CD4-positive, alpha-beta T cell treated with Interleukin-17A for 4 hours (primary cell): ENCODE measurements at places on chromosomes 2 and 18.

DNA sequence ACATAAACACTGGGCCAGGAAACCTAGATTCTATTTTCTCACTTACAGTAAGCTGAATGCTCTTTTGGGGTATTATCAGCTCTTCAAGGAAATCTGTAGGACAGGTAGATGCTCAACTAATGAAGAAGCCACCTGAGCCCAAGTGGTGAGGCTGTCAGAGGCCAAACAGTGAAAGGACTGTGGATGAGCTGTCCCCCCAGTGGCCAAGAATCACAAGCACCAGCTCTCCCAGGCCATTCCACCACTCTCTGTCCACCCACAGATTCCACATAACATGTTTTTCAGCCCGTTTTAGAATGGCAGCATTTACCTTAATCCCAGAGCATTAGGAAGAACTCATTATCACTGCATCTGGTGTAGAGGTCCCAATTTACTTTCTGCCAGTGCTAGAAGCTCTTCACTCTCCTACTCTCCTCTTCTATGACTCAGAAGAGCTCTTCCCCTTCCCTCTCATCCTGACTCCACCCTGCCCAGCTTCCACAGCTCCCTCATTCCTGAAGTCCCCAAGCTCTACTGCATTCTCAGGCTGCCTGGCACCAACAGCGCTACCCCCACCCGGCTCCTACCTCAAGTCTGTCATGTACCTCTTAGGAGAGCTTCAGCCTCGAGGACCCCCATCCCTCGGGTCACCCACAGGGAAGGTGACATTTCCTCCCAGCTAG lies 43.8 kb upstream of the GORASP2 start:
- DNase-seq: no peak

- no peak for DNase-seq
Observed at GRCh38 chr2:36967236-36967876, 1.0 kb upstream of the STRN start.

DNA sequence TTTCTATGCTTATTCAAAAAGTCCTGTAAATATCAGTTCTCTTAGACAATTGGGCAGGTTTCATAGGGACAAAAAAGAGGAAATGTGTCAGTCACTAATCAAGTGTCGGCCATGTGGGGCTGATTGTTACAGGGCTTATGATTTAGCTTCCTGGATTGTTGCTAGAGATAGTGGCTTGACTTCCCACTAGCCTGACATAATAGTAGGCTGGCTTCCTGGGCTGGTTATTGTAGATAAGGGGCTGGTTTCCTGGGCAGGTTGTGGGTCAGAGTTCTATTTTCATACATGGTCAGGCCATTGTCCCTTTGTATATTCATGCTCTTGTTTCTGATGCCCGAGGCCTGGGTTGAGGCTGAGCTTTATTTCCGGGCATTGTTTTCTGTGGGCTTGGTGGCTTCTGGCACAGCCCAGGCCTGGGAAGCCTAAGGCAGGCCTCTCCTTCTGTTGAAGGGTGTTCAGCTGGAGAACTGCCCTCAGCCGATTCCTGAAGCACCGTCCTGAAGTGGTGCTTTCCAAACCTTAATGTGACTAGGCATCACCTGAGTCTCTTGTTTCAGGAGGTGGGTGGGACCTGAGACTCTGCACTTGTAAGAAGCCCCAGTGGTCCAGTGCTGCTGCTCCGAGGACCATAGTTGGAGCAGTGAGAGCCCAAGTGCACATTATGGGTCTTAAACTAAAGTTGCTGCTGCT lies 37.0 kb downstream of the CD8B2 start:
- no peak for DNase-seq

DNA sequence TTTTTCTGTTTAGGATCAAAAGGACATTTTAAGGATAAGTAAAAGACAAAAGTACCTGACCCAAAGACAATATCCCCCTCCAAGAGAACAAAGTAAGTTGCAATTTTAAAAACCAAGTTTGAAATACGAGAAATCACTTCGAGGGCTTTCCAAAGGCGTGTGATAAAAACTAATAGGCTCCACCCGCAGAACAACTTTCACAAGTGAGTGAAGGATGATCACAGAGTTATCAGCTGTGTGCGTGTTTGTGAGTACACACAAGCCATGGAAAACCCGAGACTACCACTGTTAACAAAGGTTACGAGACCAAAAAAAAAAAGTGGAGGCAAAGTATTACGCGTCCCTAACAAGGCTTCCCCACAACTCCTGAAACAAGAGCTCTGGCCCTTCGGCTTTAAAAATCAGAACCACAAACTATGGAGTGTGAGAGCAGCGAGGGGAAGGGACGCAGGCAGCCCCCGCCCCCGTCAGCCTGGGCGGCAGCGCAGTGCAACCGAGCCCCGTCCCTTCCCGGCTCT lies 719 bp downstream of the SMAD2 start:
- DNase-seq: no peak

GRCh38 chr18:6773777-6774176 lies 44.3 kb downstream of the ARHGAP28 start:
- DNase-seq: no peak

DNA sequence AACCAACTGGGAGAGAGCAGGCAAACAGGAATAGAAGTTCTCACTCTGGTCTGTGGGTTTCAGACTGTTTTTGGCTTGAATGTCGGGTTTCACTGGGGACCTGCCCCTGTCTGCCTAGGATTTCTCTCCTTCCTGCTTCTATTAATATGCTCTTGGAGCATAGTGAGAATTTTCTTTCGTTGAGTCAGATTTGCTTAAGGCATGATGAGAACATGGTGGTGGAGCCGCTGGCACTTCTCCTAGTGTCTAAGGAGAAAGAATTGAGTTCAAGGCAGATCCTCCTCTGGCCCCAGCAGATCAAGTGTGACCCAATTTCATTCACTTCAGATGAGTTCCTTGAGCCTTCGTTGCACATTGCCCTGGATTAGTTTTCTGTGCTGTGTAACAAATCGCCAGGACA lies 103.9 kb upstream of the HS6ST1 start:
- DNase-seq: no peak

DNA sequence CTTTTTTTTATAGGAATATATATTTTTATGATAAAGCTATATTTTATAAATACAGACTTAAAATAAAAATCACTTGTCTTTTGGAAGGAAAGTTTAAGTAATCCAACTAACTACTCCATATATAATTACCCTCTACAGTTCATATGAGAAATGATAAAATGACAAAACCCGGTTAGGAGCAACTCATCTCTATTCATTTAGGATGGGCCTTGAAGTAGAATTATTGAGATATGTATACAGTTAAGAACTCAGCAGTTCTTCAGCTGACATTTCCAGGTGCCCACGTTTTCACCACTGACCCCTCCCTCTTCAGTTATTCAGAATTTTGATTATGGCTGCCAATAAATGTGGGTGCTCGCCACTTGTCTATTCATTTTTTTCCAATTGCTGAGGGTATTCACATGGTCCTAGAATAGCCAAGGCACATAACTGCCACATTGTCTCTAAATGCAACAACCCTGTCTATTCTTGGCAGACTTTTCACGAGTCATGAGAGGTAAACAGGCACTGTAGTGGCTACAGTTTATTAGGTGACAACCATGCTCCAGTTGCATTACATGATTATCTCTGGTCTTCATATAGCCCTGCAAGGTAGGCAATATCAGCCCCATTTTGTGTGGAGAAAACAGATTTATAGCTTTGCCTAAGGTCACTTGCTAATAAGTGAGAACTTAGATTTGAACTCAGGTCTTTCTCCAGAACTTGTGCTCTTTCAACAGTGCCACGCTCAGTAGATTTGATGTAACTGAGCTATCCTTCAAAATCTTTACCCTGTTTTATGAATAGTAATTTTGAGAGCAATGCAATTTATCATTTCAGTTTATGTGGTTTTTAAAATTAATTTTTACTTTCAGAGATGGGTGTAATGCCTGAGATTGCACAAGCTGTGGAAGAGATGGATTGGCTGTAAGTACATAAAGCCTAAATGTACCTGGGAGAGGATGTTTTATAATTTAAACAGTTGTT lies 2.9 kb downstream of the DDX1 start:
- DNase-seq: no peak

- peak; percentile 30 for DNase-seq
Observed at GRCh38 chr2:44120428-44120827, 48.2 kb upstream of the PPM1B start.

DNA sequence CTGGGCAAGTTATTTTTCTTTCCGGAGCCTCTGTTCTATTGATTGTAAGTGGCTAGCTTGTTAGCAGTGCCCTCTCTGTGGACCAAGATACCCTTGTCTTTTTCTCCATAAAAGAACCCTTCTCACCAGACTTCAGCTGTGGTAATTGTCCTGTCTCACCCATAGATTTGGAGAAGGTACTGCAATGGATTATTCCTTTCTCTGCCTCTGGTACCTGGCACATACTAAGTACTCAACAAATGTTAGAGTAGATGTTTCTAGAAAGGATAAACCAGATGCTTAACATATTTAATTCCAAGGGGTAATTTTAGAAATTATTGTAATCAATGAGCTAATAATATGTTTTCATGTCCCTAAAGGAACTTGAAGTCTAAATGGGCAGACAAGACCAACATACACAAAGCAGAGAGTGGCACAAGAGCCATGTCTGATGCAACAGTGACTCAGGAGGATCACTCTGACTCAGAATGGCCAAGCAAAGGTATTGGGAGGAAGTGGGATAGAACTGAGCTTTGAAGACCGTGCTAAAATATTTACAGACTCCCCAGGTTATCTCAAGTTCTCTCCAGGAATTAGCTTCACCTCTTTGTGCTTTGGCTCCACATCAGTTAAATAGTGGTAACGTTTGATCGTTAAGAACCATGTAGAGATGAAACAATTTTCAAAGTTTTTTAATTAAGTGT lies 129.7 kb upstream of the OSR1 start:
- no peak for DNase-seq

DNA sequence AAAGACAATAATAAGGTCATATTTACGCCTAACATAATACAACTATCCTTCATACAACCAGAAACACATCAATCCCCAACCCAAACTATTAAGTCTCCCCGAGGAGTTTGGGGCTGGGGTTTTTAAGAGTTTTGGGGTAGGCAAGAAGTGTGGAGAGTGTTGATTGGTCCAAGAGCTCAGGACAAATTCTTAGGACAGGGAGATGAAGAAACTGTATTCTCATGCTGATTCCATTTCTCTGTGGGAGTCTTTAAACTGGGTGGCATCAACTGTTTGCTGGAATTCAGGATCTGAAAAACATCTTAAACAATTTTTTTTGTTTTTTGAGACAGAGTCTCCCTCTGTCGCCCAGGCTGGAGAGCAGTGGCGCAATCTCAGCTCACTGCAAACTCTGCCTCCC lies 25.6 kb upstream of the MTA3 start:
- DNase-seq: no peak

DNA sequence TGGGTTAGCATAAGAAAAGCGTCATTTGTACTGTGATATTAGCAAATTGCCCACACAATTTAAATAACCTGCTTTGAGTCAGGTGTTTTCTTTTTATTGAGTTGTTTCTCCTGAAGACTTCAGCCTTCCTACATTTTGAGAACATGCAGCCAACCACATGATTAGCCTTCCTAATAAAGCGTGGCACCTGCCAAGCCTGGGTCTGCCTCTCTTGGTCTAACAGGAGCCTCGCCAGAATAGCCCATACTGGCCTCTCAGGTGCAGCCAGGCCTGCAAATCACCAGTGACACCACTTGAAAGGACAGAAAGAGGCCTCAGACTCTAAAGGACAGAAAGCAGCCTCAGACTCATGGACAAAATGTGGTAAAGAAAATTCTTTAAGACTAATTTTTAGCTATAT lies 653.8 kb downstream of the BCL11A start:
- DNase-seq: no peak
